Sciatic nerve (tissue), 2 donors: ENCODE measurements at places on chromosomes 16 and 17. TPM values are rescaled to one million over a fixed set of nuclear protein-coding genes. Genes with fewer than 3 reads are reported as not detected.

ACAP1 gene
- total RNA-seq, result 38.3 TPM

FBXW10 gene
- not detected for total RNA-seq

CIBAR2 gene
- not detected for total RNA-seq

CD79B gene
- total RNA-seq, result 5.3 TPM

TBC1D3I gene
- total RNA-seq, result 0.36 TPM

CHAD gene
- total RNA-seq, result not detected

CNTD1 gene
- total RNA-seq, result 1.1 TPM

MYO15B gene
- total RNA-seq, result 336 TPM

NTN1 gene
- 22.8 TPM for total RNA-seq

GRCh38 chr17:5325851-5326250, 43.8 kb downstream of the RABEP1 start:
- no peak for DNase-seq

- no peak for DNase-seq
These were observed 512 bp upstream of the ENDOV start for GRCh38 chr17:80414508-80414802.

- no peak for DNase-seq
These were observed 561.6 kb upstream of the PSMD7 start for GRCh38 chr16:73735018-73735417.

- no peak for DNase-seq
These were observed 9.6 kb upstream of the MKS1 start for GRCh38 chr17:58228679-58229078.

GRCh38 chr16:84937196-84938005, 73.9 kb downstream of the ZDHHC7 start:
- no peak for DNase-seq

GRCh38 chr17:9859781-9860180, 34.1 kb downstream of the GLP2R start:
- no peak for DNase-seq

DNA sequence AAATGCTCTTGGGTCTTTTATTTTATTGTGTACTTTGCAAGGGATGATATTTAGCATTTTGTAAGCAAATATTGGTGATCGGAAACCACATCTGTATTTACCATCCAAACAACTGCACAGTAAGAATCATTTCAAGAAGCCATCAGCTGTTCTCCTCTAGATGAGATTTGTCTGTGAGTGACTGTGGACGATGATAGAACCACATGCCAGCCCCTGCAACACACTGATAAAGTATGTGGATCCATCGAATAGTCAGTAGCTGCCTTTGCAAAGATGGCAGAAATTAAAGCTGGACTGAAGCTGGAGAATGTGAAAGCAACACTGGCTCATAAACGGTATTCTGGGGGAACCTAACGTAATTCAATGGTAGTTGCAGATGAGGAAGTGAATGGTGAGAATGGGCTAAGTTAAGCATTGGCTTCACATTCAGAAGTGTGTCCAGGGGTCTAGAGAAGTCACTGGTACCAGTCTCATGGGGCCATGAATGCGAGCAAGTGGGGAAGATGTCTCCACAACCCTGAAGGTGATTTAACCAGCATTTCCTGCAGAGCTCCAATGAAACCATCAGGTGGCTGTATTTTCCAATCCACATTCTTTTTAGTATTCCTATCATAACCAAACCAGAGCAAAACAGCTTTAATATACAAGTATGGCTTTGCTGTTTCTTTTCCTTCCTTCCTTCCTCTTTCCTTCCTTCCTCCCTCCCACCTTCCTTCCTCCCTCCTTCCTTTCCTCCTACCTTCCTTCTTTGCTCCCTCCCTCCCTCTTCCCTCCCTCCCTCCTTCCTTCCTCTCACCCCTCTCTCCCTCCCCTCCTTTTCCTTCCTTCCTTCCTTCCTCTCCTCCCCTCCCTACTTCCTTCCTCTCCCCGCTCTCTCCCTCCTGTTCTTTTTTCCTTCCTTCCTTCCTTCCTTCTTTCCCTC, 169.4 kb downstream of the ABCA8 start:
- no peak for DNase-seq

DNA sequence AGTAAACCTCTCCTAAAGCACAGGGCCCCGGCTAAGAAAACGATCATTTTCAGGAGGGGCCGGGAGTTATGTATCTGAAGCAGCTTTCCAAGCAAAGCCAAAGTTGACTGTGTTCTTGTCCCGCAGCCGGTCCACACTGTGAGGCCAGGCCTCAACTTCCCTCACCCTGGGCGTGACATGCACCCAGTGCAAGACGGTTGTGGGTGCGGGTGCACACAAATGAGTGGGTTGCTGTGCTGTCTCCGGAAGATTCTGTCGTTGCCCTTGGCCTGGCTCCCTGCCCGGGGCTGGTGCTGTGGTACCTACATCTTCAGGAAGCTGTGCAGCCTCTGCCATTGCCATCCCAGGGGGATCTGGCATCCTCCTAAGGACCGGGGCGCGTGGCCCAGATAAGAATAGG, 16.6 kb downstream of the MLYCD start:
- no peak for DNase-seq

DNA sequence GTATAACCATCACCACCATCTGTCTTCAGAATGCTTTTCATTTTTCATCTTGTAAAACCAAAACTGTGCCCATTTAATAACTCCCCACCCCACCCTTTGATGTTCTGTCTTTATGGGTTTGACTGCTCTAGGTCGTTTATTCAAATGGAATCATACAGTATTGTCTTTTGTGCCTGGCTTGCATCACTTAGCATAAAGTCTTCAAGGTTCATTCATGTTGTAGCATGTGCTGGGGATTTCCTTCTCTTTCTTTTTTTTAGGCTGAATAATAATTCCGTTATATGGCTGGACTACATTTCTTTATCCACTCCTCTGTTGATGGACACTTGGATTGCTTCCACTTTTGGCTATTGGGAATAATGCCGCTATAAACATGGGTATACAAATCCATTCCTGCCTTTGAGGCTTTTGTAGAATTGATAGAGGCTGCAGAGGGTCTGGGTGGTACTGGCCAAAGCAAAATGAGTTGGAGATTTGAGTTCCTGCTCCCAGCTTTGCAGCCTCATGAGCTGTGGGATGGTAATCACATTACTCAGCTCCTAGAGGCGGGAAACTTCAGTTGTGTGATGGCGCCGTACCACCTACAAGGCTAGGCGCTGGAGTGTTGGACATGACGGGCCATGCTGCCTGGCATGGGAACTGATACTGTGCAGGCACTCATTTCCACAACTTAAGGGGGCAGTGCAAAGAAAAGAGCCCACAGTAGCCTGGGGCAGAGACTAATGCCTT, 64.8 kb downstream of the CLEC16A start:
- no peak for DNase-seq

GRCh38 chr17:74117087-74117698, 86.3 kb upstream of the RPL38 start:
- peak; percentile 6 for DNase-seq

DNA sequence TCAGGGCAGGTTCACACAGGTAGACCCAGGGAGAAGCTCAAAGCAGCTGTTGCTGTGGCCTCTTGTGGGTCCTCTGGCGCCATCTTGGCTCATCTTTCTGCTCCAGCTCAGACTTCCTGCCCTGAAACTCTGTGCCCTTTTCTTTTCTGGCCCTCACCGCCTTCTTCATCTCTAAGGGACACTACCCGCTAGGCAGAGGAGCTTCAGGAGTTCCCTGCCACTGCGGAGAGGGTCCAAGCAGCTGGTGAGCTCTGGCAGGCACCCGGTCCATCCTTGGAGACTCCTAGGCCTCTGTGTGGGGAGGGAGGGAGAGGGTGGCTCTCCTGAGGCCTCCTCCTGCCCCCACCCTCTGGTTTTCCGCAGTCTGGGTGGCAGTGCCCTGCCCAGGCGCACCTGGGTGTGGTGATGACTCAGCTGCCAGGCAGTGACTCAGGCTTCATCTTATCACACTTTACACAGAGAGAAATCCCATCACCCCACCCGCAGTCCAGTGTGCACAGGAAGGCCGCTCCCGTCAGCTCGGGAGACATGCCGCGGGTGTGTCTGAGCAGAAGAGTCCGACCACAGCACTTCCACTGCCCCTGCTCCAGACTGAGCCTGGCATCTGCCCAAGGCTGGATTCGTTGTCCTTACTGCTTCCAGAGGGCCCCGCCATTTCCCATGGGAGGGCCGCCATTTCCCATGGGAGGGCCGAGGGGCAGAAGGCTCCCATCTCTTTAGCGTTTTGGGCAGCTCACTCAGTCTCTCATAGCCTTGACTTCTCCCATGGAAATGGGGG, 7.3 kb downstream of the NT5C start:
- no peak for DNase-seq

DNA sequence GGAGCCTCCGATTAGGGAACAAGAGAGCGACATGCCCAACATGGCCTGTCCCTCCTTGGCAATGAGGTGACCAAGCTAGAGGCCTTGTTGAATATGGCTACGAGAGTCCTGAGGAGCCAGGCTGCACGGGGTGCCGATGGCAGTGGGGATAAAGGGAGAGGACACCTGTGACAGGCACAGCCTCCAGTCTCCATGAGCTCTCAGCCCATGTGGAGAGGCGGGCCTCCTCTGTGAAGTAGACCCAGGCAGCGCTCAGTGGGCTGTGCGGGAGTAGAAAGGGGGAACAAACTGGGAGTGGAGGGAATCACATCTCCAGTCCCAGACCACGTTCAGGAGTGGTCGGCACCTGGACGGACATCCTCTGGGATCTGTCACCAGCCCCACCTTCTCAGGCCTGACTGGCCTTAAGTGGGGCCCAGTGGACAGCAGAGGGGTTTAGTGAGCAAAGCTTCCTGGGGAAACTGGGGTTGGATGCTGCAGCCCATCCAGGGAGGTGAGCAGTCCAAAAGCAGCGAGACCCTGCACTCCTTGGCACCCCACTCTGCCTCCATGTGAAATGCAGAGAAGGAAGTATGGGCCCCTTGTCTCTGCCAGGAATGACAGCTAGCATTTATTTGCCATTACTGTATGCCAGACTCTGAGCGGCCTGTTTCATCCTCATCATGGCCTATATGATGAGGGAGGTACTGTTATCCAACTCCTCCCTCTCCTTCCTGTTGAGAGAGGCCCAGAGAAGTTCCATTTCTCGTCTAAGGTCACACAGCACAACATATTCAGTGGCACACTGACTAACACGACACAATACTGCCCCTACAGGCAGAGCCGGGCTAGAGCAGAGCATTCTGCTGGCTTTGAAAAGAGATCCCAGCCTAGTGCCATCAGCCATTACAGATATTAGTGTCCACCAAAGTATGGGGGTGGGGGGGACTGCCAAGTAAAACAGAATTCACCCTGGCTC, 4.5 kb upstream of the TMEM92 start:
- DNase-seq, result peak; percentile 89

DNA sequence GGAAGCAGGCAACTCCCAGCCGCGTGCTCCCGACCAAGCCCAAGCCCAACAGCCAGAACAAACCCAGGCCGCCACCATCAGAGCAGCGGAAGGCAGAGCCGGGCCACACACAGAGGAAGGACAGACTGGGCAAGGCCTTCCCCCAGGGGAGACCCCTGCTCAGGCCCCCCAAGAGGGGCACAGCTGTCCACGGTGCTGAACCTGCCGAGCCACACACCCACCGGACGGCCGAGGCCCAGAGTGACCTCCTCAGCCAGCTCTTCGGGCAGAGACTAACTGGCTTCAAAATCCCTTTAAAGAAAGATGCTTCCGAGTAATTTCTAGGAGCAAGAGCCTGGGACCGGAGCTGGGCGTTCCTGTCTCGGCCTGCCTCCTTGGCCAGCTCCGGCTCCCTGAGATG, 14.1 kb upstream of the ZFPM1 start:
- DNase-seq, result no peak

- no peak for DNase-seq
These were observed 12.6 kb upstream of the ALDH3A1 start for GRCh38 chr17:19760746-19761145.

- DNase-seq, result peak; percentile 65
These were observed 91.3 kb downstream of the MAF start for GRCh38 chr16:79509211-79509631.

- no peak for DNase-seq
These were observed 313.9 kb upstream of the SALL1 start for GRCh38 chr16:51464996-51465395.

GRCh38 chr16:67006930-67007658, 18.7 kb downstream of the CES4A start:
- no peak for DNase-seq

DNA sequence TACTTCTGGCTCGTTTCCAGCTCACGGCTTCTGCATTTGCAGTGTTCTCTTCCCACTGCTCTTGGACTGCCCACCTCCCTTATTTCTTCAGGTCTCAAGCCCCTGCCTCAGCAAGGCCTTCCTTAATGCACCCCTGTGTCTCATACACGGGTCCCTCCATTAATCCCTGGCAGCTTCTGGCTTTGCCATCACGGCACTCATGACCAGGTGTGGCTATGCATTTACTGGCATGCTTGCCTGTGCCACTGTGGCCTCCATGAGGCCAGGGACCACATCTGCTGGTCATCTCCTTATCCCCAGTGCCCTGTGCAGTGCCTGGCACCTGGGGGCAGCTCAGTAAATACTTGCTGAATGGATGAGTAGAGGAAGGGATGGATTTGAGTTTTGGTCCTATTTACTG, 114.1 kb downstream of the C16orf78 start:
- DNase-seq, result peak; percentile 42

DNA sequence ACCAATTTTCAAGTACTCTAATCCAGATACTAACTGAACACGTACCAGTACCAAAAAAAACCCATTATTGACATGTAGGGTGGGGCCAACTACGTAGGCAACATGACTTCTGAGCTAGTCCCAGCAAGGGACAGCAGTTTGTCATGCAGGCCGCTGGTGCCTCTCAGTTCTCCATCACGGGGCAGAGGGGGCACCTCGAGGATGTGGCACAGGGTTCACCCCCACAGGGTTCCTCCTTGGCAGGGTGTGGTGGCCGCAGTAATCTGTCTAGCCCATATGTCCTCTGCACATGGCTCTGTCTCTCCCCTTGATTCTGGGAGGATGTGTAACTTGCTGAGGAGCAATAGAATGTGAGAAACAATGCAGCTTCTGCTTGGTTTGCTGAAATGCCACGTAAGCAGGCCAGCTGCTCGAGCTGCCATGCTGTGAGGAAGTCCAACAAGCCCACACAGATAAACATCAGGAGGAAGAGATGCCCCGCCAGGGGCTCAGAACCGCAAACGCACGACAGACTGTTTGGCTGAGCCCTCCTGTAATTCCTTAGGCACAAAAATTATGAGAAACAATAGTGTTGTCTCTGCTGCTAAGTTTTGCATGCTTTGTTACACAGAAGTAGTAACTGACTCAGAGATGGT, 62.4 kb downstream of the NT5M start:
- no peak for DNase-seq

DNA sequence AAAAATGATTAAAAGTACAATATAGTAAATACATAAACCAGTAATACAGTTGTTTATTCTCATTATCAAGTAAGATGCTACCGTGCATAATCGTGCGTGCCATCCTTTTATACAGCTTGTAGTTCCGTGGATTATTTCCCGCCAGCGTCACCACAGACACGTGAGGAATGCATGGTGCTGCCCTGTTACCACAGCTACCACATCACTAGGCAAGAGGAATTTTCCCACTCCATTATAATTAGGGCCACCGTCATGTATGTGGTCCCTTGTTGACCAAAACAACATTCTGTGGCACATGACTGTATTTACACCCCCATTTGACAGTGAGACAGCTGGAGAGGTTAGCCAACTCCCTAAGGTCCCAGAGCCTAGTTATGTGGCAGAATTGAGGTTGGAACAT, 30.5 kb upstream of the LGALS9 start:
- no peak for DNase-seq

GRCh38 chr17:7636163-7636562, 6.2 kb downstream of the SHBG start:
- DNase-seq, result no peak

GRCh38 chr16:455453-455852, 30.0 kb downstream of the RAB11FIP3 start:
- no peak for DNase-seq
